ENCODE measurements at places on chromosomes 1 and 21. TPM values are rescaled to one million over a fixed set of nuclear protein-coding genes. Genes with fewer than 3 reads are reported as not detected.
A peak's percentile ranks its signal among the peaks of the same experiment; 100 is the strongest.

DNA sequence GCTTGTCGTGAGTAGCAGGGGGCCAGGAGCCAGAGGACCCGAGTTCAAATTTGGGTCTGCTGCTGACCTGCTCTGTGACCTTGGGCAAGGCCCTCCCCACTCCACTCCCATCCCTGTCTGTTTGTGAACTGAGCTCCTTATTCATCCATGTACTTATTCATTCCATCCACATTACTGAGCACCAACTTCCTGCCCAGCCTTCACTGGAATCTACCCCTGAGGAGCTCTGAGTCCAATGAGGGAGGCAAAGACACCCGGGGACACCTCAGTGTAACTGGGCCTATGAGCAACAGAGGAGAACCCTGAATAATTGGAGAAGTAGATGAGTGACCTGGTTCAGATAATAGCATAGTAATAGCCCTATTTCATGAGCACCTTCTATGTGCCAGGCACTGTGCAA is 8.9 kb downstream of the BSND start:
- no peak for DNase-seq

DNA sequence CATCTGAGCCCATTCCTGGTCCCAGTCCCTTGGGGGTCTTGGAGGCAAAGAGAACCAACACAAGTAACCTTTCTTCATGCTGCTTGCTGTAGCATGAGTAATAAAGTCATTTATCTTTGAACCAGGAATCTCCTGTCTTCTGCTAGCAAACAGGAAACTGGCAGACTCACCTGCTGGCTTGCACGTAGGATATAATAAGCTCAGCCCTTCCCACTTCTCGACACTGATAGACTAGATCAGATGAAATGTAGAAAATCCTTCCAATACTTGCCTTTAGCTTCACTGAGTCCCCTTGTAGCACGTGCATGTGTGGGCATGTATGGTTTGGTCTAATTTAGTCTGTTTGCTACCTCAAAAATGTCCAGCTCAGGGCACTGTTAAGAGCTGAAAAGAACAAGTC is 6.5 kb upstream of the TFF2 start:
- no peak for DNase-seq

- no peak for DNase-seq
Observed at GRCh38 chr1:41574842-41575241, 90.4 kb upstream of the EDN2 start.

GRCh38 chr1:10646347-10646861 is 150.0 kb downstream of the CASZ1 start:
- DNase-seq, result no peak

DNA sequence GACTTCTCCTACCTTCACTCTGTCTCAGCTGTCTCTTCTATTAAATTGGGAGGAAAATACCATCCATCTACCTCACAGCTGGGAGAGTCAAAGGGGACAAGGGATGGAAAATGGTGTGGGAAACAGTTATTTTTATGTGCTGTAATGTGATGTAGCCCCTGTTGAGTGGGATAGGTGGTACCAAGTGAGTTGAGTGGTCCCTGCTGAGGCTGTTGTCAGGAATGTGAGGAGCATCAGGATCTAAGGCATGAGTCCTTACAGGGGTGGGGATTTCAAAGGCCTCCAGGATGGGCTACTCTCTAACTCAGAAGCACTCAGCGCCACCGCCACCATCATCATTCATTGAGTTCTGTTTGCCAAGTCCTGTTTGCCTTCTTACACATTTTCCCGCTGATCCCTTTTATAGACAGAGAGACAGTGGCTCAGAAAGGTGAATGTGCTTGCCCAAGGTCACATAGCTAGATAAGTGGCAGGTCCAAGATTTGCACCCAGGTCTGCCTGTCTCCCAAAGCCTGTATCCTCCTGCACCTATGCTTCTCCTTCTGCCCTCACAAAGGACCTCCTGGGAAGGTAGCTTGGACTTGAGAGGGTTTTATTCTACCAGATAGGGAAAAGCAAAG is 4.6 kb upstream of the ID3 start:
- no peak for DNase-seq

- DNase-seq, result no peak
Observed at GRCh38 chr1:29462096-29462495, 225.8 kb downstream of the PTPRU start.

DNA sequence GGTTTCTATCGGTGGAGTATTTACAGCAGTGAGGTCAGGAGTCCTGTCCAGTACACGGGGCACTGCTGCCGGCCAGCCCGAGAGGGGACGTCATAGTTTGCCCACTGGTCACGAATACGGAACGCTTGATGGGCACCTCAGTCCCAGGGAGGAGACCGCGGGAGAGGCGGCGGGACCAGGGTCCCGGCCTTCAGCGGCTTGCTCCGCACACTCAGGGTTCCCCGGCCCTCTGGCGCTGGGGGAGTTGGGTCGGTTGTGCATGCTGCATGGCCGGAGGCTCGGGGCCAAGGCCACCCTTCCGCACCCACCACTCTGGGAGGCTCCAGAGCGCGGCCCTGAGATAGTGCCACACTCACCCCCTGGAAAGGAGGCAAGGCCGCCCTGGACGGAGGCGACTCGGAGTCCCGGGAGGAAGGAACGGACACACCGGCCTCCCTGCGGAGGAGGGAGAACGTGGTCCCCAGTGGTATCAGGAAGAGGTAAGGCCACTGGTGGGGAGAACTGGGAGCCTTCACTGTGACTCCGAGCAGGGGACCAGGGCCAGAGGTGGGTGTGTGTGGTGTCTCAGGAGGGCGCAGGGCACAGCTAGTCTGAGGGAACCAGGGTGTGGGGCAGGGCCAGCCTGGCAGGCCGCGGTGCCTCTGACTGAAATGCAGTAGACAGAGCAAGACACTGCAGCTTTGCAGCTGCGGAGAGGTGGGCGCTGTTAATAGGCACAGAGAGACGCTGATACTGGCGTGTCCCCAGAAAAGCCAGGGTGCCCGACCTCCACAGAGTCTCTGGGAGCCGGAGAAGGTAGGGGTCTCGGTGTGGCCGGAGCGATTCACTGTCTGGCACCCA is 28.6 kb upstream of the PRSS38 start:
- peak; percentile 23 for DNase-seq

DNA sequence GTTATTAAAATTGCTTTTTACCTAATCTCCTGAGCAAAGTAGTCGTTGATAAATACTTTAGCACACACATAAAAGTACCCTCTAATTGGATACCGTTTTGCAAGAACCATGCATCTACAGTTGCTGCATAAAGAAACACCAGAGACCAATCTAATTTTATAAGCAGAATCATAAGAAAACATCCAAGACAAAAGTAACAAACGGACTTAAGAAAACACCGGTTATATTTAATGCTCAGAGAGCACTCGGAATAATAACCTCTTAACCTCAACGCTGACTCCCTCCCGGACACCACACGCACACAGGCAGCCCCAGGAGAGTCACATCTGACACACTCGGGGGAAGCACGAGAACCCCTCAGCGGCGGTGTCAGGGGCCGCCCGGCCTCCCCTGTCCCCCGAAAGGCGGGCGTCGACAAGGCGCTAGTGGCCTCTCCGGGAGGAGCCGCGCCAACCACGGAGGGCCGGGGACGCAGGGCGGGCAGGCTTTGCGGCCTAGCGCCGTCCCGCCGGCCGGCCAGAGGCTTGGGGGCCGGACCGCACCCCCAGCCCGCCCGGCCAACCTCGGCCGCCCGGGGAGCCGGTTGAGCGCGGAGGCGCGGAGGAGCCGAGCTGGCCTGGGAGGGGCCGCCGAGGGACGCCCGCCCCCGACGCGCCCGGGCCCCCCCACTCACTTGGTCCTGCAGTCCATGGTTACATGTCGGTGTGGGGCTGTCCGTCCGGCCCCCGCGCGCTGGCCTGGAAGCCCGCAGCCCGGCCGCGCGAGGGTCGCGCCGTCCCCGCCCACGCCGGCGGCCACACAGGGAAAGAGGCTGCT is 606 bp downstream of the DENND1B start:
- peak; percentile 39 for DNase-seq

GRCh38 chr1:29482064-29482463 is 245.7 kb downstream of the PTPRU start:
- DNase-seq, result no peak

- DNase-seq, result no peak
Observed at GRCh38 chr1:234564035-234565029, 45.6 kb downstream of the IRF2BP2 start.

GRCh38 chr1:223308136-223308535 is 55.8 kb downstream of the SUSD4 start:
- no peak for DNase-seq

- no peak for DNase-seq
Observed at GRCh38 chr21:16709866-16710550, 802.8 kb upstream of the CXADR start.

DNA sequence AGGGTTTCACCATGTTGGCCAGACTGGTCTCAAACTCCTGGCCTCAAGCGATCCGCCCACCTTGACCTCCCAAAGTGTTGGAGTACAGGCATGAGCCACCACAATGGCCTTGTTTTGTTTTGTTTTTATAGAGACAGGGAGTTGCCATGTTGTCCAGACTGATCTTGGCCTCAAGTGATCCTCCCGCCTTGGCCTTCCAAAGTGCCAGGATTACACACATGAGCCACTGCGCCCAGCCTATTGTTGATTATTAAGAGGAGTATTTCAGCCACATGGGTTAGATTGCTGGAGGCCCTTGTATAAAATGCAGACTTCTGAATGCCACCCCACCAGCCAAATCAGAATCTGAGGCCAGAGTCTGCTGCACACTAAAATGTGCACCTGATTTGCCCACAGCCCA is 57.2 kb upstream of the ANGPTL1 start:
- DNase-seq, result no peak

- DNase-seq, result no peak
Observed at GRCh38 chr21:14923468-14923867, 141.3 kb downstream of the NRIP1 start.

GRCh38 chr1:54200519-54200997 is 591 bp downstream of the MRPL37 start:
- no peak for DNase-seq

DNA sequence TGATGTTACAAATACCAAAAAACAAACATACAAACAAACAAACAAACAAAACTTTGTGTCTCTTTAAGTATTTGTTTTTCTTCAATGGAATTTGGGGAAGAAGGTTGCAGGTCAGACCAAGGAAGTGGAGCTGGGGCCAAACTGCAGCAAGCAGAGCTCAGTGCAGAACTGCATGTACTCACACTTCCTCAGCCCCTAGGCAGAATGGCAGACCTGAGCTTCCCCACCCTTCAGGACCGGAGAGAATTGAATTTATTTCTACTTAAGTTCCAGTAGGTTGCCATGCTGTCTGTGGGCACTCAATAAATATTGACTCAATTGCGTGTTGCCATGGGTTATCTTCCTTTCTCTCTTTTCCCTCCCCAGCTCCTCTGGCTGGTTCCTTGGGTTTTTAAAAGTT is 173.6 kb downstream of the PTGER3 start:
- DNase-seq, result no peak

GRCh38 chr21:36065497-36066036 is 4.3 kb upstream of the CBR1 start:
- DNase-seq, result no peak

DNA sequence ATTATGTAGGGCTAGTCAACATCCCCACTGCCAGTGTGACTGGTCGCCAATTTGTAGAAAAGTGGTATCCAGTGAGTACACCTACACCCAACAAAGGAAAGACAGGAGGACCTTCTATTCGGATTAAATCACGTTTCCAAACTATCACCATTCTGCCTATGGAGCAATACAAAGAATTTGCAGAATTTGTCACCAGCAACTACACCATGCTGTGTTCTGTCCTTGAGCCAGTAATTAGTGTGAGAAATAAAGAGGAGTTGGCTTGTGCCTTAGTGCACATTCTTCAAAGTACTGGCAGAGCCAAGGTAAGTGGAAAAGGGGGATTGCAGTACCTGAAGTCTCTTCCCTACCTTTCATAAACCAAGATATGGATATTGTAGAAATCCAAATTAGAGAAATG is 53.8 kb downstream of the CLEC20A start:
- DNase-seq, result no peak

- DNase-seq, result no peak
Observed at GRCh38 chr1:46717654-46718053, 1.3 kb downstream of the EFCAB14 start.

GRCh38 chr1:110668549-110668948 is 6.2 kb downstream of the KCNA3 start:
- DNase-seq, result no peak

- DNase-seq, result no peak
Observed at GRCh38 chr1:191876631-191877030, 281.6 kb upstream of the RGS18 start.

ADAMTS1 gene
- 0.56 TPM for total RNA-seq

PNRC2 gene
- total RNA-seq, result 139 TPM

OR2T2 gene
- not detected for total RNA-seq

KIAA1614 gene
- 0.33 TPM for total RNA-seq

DCST1 gene
- 0.19 TPM for total RNA-seq

KCNK1 gene
- 1.1 TPM for total RNA-seq

SPRR2E gene
- not detected for total RNA-seq

PPIAL4G gene
- 4.6 TPM for total RNA-seq

PTPN7 gene
- 101 TPM for total RNA-seq

MRPL24 gene
- 49.2 TPM for total RNA-seq

TPTE gene
- not detected for total RNA-seq

SUSD4 gene
- 5.4 TPM for total RNA-seq

PKLR gene
- total RNA-seq, result not detected
